ENCODE measurements at places on chromosomes 3 and 15.

GRCh38 chr15:94229591-94230369, 1.6 kb upstream of the MCTP2 start:
- DNase-seq = no peak

DNA sequence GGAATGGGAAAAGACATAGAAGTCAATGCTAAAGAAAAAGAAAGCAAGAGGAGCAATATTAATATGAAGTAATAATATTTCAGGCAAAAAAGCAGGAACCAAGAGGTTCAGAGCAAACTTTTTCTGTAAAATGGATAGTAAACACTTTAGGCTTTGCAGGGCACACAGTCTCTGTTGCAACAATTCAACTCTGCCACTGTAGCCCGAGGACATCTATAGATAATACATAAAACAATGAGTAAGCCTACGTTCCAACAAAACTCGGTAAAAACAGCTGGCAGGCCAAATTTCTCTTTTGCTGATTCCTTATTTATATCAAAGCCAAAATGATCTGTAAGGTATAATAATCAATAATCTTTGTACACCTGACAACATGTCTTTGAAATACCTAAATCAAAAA, 56.8 kb downstream of the SMAD6 start:
- DNase-seq = peak; percentile 52

DNA sequence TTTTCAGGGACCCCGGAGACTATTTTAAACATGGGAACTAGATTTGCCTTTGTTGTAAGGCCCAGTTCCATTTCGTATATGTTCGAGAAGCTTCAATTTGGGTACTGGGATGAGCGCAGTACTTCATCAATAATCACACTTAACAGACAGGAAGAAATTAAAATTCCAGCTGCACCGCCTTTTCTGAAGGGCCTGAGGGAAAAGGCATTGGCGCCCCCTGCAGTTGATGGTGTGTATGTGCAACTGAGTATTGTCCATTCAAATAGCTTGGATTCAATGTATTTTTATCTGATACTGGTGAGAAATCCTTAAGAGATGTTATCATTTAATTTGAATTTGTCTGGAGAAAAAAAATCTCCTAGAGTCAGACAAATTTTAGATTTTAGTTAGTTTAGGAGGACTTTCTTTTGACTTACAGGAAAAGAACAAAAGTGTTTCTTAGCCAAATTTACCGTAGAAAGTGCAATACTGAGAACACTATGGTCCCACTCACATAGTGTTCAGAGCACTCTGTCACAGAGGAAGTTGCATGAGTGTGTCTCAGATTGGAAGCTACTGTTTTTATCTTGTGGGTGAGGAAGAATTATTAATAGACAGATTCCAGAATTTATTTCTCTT, 5.4 kb upstream of the ALDH1A2 start:
- peak; percentile 67 for DNase-seq

DNA sequence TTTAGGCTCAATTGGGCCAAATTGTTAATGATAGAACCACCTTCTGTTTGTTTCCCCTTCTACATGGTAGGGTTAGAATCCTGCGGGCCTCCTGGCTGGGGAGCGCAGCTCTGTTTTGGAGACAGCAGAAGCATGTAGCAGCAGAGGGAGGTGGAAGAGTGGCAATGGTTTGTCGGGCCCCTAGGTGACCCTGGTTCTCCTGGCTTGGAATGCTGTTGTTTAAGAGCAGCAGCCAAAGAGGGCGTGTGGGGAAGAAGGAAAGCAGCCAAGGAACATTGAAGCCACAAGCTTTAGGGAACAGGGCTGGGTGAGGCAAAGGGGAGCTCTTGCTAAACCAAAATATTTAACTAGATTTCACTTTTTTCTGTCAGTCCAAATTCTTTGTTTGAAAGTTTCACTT, 213.7 kb upstream of the NR2E3 start:
- DNase-seq = no peak

GRCh38 chr3:80190051-80190450, 422.3 kb upstream of the ROBO1 start:
- no peak for DNase-seq

DNA sequence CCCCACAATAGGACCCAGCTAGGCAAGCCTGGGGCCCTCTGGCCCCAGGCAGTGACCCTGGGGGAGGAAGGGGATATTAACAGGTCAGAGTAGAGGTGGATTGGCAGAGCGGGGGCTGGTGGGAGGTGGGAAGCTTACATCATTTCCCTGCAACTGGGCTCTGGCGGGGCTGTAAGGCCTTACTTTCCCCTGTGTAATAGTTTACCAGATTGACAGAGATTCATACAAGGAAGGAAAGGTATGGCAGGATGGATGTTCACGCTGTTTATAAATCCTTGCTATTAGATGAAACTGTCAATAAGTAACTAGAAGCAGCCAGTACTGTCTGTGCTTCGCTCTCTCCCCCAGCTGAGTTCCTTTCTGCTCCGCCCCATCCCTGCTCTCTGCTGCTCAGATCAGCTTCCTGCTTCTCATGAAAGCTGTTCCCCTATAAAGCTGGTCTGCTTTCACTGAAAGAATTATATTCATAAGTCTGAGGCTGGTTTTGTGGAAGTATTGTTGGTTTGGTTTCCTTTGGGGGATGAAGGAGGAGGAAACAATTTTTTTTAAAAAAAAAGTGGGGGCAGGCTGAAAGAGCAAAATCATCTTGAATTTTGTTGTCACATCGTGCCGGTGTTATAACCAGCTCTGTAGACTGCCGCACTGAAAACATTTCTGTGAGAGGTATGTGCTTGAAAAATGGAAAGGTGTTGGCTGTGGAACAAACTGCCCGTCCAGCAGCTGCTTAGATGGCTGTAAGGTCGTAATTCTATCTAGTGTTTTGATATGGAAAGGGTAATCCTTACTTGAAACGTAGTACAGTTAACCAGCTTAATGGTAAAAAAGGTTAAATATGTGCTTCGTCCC, 76.4 kb downstream of the BBX start:
- DNase-seq = peak; percentile 21

DNA sequence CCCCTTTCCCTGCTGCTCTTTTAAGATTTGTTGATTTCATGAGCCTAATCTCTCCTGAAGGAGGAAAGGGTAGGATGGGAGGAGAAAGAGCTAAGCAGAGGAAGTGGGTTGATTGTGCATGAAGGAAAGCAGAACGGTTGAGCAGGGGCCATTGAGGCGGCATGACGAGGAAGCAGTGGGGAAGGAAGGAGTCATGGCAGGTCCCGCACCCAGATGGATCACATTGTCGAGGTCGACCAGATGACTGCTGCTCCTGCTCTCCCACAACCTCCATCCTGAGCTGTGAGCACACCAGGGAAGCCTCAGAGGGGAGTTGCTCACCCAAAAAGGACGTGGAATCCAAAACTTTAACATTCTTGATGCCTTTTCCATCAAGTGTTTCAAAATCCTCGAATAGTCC, 42.8 kb downstream of the ABTB1 start:
- DNase-seq = no peak

Measured in EL (cell line).